ENCODE measurements at places on chromosomes 2 and 18.

- no peak for DNase-seq
Measured at GRCh38 chr2:72793798-72794440, 31.9 kb downstream of the EXOC6B start.

DNA sequence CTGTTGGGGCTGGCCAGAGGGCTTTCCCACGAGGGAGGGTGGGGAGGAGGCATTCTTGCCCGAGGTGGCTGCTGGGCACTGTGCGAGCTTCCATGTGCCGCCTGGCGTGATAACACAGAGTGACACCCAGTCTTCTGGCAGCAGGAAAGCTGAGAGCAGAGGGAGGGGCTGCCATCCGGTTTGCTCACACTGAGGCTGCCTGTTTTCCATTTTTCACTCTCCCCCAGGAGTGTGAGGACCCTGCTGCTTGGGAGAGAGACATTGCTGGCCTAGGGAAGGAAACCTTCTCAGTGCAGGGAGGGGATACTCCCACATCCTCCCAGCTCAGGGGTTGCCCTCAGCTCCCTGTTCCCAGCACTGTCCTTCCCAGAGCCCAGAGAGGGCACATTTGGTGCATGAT lies 73.1 kb downstream of the INHBB start:
- DNase-seq, result no peak

- no peak for DNase-seq
Measured at GRCh38 chr2:31202833-31203232, 14.5 kb downstream of the CAPN14 start.

- no peak for DNase-seq
Measured at GRCh38 chr2:234203135-234203984, 152.9 kb downstream of the SPP2 start.

DNA sequence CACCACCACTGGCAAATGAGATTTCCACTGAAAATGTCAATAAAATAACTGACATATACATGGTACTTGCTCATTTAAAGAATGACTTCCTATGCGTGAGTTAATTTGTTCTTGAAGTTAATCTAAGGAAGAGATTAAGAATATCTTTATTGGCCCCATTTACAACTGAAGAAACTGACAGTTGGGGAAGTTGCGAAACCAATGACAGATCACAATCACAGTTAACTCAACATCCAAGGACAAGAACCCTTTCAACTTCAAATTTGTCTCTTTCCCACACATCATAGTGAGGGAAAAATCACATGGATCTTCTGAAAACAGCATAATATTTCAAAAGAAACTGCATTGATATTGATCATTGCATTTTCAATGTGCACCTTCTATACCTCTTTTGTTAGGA lies 565.4 kb downstream of the IRS1 start:
- DNase-seq, result no peak

- no peak for DNase-seq
Measured at GRCh38 chr18:79302120-79302519, 93.6 kb upstream of the NFATC1 start.

- no peak for DNase-seq
Measured at GRCh38 chr2:69535817-69536241, 98.6 kb upstream of the NFU1 start.

- DNase-seq, result no peak
Measured at GRCh38 chr2:196123679-196124373, 47.6 kb downstream of the STK17B start.

DNA sequence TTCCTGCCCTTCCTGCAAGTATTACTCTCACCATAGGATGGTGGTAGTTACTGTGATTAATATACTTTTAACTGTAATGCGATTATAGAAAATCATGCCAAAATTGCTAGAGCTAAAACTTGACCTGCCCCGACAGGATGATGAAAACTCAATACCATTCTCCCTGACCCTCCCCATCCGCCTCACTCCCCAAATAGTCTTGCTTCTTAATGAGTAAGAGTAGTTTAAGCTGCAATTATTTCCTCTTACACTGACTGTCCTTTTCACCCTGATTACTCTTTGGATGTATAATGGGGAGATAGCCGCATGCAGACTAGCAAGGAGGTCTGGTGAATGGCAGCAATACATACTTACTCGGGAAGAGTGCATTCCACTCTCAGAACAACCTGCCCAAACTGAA lies 269.6 kb upstream of the SIX3 start:
- no peak for DNase-seq

DNA sequence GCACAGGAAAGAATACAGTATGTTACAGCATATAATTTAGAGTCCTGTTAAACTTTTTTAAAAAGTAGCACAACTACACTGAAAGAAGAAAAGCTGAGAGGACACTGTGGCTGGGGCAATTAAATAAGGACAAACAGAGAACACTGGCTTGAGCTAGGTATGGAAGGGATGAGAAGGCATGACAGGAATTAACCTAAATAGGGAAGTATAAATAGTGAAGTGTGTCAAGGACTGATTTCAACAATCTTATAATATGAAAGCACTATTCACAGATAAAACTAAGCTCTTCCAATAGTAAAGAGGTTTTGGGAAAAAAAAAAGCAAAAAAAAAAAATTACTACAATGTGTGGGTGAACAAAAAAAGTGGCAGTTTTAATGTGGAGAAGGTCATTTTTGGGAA lies 45.5 kb downstream of the PPP3R1 start:
- no peak for DNase-seq

- DNase-seq, result no peak
Measured at GRCh38 chr2:105391058-105391627, 7.7 kb downstream of the FHL2 start.

GRCh38 chr2:19736191-19736831 lies 165.5 kb downstream of the TTC32 start:
- no peak for DNase-seq

- no peak for DNase-seq
Measured at GRCh38 chr2:20013126-20013849, 820 bp upstream of the MATN3 start.

GRCh38 chr18:48884306-48884705 lies 66.5 kb downstream of the SMAD7 start:
- no peak for DNase-seq

GRCh38 chr2:222998459-222998858 lies 53.5 kb upstream of the KCNE4 start:
- no peak for DNase-seq

- no peak for DNase-seq
Measured at GRCh38 chr18:31970617-31971016, 27.7 kb upstream of the TRAPPC8 start.

DNA sequence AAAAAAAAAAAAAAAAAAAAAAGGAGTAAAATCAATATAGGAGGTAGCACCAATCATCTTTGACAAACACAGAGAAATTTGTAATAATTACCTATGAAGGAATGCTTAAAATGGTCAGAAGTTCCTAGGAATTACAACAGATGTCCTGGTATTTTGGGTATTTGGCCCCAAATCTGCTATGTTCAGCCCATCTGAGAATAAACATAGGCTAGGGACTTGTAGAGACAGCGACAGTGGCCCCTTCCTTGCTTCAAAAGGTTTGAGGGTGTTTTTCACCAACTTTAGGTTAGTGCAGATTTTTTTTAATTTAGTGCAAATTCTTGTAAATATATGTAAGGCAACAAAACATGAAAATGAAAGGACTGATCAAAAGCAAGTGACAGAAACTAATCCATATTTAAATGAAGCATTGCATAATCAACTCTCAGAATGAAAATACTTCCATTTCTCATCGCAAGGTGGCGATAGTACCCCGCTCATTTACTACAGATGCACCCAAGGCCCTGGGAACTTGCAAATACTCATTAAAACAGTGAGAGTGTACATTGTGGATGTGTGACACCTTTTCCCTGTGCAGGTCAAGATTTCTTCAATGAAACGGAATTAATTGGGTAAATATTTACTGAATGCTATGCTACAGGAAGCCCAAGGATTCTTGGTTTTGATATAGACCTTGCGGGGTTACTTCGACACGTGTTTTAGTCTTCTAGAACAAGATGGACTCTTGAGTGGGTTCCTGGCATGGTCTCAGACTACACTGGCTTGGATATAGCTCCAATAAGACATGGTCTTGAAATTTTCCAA lies 44.6 kb downstream of the FAM124B start:
- DNase-seq, result peak; percentile 4

GRCh38 chr2:43407935-43408334 lies 181.5 kb upstream of the ZFP36L2 start:
- DNase-seq, result no peak

DNA sequence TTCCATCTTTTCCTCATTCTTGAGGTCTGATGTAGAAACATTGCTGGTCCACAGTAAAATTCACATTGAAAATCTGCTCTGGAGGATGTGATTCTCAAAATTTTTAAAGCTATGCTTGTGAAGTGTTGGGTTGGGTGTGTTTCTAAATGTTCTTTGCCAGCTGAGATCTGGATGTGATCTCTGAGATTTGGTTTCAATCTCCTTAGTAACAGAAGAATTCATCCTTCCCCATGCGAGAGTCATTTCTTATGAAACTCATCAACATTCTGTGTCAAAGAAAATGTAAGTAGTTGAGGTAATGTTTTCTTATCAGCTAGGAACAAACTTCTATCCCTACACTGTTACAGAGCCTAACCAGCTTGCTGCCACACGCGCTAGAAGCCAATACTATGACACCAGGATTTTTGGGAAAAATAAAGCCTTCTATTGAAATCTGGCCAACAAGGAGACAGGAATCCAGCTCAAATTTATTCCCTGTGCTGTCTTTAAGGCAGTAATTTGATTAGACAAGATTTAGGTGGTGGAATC lies 134.9 kb downstream of the PTH2R start:
- DNase-seq, result no peak

DNA sequence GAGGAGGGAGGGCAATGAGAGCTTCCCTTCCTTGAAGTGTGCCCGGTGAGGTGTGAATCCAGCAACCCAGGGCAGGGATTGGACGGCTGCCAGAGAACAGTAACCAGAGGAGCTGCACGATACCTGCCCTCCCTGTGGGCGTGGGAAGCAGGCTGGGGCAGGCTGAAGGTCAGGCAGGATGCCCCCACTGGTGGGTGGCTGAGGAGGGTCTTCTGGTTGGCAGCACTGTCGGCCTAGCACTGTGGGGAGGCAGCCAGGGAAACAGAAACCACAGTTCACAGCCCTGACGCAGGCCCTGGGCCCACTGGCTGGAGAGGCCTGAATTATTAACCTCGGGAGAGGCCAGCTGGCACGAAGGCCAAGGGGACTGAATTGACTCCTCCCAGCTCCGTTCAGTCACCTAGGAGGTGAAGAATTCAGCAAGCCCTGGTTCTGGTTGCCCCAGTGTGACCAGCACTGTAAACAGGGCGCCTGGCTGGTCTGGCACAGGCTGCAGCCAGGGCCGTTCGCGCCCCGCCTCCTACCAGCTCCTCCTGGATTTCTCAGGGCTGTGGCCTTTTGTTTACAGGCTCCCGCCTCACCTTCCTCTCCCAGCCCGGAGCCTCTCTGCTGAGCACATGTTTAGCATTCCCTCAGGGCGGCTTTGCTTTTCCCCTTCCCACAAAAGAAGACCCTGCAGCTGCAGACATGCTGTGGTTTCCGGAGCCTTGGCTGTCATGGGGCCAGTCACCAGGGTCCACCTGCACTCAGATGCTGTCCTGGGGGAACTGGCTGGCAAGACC lies 97.8 kb downstream of the B3GNT2 start:
- DNase-seq, result no peak

- DNase-seq, result no peak
Measured at GRCh38 chr2:101205521-101206479, 46.9 kb upstream of the CNOT11 start.
